ENCODE measurements at places on chromosomes 2 and 18.

GRCh38 chr2:55405116-55405515, 14.5 kb downstream of the CCDC88A start:
- no peak for DNase-seq

DNA sequence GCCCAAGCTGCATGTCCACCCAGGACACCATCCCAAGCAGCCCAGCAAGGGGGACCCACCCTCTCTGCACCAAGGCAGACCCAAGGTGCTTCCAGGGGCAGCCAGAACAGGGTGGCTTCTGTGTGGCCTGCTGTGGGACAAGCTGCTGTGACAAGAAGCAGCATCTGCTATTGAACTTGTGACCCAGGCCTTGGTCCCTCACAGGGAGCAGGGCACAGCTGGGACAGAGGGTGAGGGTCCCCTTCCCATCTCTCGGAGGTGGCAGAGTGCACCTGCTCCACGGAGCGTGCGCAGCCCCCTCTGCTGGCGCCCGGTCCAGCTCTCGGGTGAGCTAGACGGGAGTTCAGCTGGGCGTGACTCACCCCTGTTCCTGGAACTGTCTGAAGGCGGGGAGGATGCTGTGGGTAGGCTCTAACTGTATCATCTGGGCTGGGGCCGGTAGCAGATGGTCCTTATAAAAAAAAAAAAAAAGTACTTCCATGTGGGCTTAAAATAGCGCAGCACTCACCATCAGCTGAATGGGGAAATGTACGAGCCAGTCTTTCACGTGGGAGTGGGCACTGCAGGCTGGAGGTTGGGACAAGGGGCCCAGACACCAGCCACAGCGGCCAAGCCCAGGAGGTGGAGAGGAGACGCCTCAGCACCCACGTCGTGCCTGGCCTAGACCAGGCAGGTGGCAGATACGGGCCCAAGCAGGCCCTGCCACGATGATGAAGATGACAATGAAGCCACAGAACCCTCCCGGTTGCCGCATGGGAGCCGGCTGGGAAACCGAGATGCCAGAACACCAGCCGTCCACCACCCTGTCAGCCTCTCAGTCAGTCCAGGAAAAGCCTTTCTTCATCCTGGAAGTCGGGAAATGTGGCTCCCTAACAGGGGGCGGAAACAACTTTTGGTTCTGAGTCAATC, 136.8 kb upstream of the ID2 start:
- DNase-seq, result peak; percentile 88

GRCh38 chr2:12617366-12617765, 99.4 kb upstream of the TRIB2 start:
- DNase-seq, result no peak

DNA sequence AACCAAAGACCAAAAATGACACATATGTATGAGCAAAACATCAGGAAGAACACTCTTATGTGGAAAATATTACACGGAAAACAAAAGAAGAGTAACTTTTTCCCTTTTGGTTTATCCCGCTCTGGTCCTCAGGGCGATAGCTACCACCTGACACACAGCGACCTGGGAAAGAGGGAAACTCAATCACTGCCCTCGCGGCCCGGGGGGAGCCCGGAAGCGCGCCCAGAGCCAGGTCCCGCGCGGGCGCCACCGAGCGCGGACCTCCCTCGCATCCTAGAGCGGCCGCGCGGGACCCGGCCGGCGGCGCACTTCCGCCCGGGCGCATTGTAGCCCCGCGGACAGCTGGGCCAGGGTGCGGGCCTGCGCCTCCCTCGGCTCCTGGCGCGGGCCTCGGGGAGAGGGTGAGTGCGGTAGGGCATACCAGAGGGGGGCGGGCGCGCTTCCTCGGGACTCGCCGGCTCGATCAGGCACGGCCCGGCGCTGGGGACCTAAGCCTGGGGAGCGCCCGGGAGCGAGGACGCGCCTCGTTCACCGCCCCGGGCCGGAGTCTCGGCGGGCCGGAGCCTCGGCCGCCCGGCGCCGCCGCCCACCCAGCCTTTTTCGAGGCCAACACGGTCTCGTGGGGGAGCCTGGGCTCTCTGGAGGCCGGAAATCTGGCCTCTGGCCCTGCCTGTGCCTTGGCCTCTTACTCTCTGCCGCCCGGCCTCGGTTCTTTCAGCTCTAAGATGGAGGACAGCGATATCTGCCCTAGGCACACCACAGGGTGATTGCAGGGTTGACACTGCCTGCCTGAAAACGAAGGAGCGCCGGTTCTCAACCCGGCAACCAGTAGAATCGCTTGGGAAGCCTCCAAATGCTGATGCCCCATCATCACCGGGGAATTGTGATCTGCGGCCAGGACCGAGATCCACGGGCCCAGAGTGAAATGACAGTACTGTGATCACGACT, at the start of gene ELAC1:
Gene ELAC1, plus strand, starts transcription at position 327 of the 948 bp plus-strand sequence. CDS start 6,365 bp downstream, outside the sequence.
- DNase-seq, result peak; percentile 32

GRCh38 chr2:47190188-47190881, 35.2 kb upstream of the STPG4 start:
- no peak for DNase-seq
